ENCODE measurements at places on chromosomes 5 and 9. TPM values are rescaled to one million over a fixed set of nuclear protein-coding genes. Genes with fewer than 3 reads are reported as not detected.

The SLC12A2 gene
- total RNA-seq = 23.0 TPM

The POU5F2 gene
- 2.0 TPM for total RNA-seq

The FCHO2 gene
- total RNA-seq = 31.0 TPM

The C9 gene
- total RNA-seq = 0.19 TPM

The INSL6 gene
- not detected for total RNA-seq

The GFPT2 gene
- 75.4 TPM for total RNA-seq

The CTNND2 gene
- total RNA-seq = 1.6 TPM

The PJA2 gene
- total RNA-seq = 171 TPM

The OLFM1 gene
- 38.2 TPM for total RNA-seq

The ARL14EPL gene
- not detected for total RNA-seq

The C7 gene
- 563 TPM for total RNA-seq

The NR4A3 gene
- total RNA-seq = 49.8 TPM

The NFIB gene
- total RNA-seq = 305 TPM

DNA sequence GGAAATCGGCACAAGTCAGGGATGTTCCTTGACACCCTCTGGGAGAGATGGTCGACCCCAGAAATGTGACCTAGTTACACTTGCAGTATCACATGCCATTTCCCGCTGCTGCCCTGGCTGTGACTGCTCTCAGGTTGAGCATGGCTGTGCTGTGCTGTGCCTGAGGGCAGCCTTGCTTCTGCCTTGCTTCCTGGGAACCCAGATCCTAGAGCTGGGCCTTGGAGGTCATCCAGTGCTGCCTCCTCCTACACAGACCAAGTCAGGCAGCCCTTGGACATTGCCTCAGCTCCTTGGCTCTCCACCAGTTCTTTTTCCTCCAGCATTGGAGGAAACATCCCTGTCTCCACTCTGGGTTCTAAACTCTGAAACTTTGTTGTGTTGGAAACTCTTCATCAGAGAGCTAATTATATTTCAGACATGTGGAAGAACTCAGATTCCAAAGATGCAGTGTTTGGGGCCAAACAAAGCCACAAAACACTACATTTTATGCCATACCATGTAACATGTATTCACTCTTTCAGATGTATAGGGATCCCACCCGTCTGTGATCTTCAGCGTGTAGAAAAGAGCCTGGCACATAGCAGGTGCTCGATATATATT is 6.1 kb downstream of the MAMDC2 start:
- DNase-seq = peak; percentile 95

DNA sequence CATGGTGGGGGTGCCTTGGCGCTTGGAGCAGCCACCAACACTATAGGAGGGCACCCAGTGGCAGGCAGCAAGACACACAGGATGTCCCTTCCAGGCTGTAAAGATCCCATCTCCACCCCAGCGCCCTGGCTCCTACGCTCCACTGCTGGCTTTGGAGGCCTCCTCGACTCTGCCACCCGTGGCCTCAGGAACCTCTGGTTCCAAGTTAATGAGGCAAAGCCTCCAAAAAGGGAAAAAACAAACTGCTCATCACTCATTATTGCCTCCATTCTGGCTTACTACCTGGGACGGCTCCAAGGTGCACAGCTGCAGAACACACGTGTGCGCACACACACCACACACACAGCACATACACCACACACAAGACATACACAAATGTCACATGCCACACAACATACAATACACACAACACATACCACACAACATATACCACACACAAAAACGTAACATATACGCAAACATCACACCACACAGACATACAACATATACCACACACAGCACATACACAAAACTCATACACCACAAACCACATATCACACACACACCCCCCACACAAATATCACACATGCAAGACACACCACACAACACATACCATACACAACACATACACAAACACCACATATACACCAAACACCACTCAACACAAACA is 45.3 kb downstream of the ROR2 start:
- no peak for DNase-seq

DNA sequence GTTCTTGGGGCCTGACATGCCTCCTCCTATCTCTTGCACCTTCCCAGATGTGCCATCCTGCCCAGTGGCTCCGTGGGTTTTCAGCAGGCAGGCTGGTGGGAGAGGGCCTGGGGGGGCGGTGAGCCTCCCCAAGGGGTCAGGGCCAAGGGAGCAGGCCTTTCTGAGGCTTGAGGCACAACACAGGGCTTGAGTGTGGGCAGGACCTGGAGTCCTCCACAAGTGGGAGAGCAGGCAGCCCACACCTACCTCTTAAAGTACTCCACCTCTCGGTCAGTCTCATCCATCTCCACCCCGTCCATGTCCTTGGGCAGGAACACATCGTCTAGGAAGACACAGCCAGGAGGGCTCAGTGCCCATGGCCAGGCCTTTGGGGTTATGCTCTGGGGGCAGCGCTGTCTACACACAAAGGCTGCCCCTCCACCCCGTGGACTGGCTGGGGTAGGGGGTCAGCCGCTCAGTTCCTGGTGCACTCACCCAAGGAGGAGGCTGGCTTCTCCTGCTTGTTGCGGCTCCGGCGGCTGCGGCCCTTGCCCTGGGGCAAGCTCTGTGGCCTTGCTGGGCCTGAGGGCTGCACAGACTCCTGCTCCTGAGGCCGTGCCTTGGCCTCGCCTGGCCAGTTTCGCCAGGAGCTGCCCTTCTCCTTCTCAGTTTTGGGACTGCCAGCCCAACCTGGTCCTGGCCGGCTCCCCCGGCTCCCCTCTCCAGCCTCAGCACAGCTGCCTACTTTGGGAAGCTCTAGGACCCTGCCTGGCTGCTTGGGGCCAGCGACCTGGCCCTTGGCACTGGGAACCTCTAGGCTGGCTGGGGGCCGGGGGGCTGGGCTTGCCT is 7.2 kb upstream of the DDX41 start:
- DNase-seq = peak; percentile 68

DNA sequence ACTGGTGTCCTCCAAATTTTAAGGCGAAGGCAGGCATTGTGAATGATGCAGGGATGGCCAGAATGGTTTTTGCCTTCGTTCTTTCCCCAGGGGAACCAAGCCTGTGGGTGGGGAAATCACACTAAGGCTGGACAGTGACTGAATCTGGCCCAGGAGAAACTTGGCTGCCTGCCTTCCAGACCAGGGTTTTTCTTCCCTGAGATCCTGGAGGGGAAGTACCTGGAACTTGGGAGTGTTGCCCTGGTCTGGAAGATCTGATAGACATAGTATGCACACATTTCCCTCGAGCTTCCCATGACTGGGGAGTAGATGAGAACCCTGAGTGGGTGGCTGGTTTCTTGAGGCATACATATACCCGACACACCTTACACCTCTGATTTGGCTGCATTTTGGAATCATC is 664 bp upstream of the IL11RA start:
- no peak for DNase-seq

DNA sequence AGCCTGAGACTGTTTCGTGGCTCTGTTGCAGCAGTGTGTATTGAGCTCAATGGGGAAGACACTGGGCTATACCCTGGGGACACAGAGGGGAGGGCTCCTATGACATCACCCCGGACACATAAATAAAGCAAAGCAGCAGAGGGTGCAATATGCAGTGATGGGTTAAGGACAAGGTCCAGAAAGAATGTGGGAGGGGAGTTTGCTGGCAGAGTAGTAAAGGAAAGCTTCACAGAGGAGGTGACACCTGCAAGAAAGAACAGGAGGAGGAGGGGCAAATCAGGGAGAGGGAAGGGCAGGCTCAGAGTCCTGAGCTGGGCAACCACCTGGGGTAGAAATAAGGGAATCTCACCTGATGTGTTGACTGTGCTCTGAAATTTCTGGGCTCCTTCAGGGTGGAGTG is 35.3 kb upstream of the CDKN2AIPNL start:
- DNase-seq = no peak

DNA sequence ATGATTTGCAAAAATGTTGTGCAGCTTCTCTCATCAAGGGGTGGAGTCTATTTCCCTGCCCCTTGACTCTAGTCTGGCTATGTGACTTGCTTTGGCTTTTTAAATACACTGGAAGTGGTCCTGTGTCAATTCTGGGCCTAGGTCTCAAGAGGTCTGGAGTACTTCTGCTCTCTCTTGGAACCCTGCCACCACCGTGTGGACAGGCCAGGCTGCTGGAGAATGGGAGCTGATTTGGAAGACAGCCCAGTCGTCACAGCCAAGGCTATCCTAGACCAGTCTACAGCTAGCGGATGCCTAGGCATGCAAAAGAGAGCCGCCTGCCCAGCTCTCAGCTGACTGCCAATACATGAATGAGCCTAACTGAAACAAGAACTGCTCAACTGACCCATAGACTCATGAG is 56.7 kb upstream of the CLINT1 start:
- peak; percentile 87 for DNase-seq

DNA sequence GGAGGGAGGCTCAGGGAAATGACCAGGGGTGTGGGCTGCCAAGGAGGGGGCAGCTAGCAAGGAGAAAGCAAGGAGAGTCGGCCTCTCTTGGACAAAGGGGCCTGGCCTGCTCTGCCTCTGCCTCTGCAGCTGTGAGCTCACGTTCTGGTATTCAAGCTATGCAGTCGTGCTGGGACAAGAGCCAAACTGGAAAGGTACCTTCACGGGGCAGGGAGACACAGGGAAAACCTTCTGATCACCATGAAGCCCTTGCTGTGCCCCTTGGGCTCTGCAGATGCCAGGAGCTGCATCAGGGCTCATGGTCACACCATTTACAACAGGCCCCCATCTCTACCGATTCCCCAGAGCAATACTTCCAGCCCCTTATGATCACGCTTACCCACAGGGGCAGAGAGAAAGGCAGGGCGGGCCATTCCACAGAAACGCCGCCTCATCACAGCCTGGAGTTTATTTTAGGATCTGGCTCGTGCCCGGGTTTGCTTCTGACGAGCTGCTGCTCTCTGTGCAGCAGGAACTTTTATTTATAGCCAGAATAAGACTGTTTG is 63.2 kb downstream of the PRRT1B start:
- DNase-seq = peak; percentile 87

DNA sequence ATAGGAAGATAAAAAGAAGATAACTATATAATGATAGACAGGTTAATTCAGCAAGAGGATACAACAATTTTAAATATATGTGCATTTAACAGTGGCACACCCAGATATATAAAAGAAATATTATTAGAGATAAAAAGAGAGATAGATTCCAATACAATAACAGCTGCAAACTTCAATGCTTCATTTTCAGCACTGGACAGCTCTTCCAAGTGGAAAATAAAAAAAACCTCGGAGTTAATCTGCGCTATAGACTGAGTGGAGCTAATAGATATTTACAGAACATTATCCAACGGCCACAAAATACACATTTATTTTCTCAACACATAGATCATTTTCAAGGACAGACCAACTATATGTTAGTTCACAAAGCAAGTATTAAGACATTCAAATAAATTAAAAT is 1229.5 kb upstream of the CDH6 start:
- DNase-seq = no peak

- no peak for DNase-seq
These were observed 275.1 kb downstream of the SLF1 start for GRCh38 chr5:94893412-94894135.

DNA sequence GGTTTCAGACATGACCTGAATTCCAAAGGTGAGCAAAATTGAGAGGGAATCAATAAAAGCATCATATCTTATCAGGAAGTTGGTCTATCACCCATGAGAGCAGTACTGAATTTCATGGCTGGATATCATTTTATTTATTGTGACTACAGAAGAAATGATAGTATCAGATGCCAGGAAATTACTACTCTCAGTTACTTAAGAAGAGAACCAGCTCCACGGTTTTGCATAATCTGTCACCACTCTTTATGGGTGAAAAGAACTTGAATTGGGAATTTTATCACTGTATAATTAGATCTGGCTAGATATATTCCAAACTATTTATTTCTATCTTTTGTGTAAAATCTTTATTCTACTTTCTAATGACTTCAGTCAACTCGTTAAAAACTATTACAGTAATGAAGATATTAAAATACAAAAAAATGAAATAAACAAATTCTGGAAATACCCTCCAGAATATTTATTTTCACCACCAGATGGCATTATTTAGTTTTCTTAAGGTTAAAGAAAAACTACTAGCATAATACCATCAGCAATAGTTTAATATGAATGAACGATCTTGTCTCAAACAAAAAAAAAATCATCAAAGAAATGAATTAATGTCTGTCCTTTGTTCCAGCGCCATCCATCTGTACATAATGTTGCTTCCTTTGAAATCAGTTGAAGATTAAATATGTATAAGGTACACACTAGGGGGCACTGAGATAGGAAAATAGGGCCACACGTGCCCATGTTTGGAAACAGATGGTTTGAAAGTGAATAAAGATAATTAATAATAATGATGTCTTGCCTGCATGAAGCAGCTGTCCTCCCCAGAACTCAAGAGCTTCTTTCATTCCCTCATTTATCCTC is 84.7 kb upstream of the SLCO6A1 start:
- no peak for DNase-seq

- DNase-seq = no peak
These were observed 1158.7 kb downstream of the DTWD2 start for GRCh38 chr5:117829646-117830045.

DNA sequence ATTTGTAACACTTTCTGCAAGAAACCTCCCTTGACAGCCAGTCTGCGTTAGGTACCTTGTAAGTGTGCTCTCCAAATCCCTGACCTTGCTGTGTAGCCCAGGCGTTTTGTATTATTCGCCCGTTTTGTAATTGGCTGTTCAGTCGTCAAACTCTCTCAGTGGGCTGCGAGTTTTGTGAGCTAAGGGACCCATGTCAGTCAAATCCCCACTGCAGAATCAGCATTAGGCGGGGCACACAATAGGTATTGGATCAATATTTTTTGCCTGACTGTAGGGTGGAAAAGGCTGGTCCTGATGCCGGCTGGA is 665 bp downstream of the DNAJC18 start:
- no peak for DNase-seq

DNA sequence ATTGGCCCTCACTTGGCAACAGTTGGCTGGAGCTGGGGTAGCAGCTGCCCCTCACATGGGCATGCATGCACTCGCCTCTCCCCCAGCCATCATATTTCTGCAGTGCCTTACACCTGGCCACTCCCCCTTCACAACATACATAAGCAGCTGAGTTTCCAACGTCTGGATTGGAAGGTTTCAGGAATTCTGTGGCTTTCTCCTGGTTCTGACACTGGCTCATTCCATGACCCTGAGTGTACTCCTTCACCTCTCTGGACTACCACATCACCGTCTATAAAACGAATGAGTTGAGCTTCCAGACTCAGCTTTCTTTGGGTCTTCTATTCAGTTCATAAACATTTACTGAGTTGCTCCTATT is 84.3 kb downstream of the GALNT10 start:
- no peak for DNase-seq

DNA sequence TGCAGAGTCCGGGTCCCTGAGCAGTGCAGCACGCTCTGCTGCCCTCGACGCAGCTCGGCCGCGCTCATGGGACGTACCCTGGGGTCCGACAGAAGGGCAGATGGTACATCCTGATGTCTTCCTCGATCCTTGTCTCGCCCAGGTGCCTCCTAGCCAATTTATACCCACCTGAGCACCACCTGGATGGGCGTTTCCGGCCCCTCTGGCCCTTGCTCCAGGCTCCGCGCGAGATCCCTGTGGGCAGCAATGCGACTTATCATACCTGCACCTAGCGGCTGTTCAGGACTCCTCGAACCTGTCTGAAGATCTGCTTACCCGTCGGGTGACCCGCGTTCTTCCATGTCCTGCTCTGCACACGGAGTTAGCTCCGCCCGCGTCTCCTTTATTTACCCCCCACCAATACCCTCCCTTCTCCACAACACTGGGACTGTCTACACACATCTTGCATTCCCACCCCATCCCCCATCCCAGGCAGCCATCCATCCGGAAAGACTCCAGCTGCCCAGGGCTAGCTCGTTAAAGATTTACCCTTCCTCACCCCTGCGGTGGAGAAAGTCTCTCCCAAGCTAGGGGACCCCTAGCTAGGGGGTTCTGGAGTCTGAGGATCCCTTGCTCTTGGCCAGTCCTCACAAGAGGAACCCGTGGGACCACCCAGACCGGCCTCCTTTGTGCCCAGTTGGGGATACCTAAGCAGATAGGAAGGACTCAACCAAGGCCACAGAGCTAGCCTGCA is at the start of gene KIF12:
KIF12 (minus strand) TSS at position 357 of the 733 bp plus-strand sequence; CDS start at position 341, 16 bp downstream.
- DNase-seq = peak; percentile 49
